ENCODE measurements at places on chromosomes 4 and X. TPM values are rescaled to one million over a fixed set of nuclear protein-coding genes. Genes with fewer than 3 reads are reported as not detected.

HOPX gene
- not detected for total RNA-seq

DNA sequence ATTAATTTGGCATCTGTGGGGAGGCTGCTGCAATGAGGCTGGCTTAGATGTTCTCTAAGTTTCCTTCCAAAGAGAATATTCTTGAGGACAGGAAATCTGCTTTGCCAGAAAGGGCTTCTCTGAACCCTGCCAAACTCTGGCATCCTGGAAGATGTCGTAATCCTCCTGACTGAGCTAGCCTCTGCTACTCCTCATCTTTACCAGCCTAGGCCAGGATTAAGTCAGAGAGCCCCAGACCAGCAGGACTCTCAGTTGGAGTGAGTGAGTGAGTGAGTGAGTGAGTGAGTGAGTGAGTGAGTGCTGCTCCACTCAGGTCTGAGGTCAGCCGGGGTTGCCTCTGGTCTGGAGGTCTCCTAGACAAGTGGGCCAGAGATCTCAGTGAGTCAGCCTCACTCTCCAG is 104.9 kb upstream of the SOD3 start:
- no peak for DNase-seq

- no peak for DNase-seq
Measured at GRCh38 chr4:24705016-24705753, 90.2 kb upstream of the SOD3 start.

DNA sequence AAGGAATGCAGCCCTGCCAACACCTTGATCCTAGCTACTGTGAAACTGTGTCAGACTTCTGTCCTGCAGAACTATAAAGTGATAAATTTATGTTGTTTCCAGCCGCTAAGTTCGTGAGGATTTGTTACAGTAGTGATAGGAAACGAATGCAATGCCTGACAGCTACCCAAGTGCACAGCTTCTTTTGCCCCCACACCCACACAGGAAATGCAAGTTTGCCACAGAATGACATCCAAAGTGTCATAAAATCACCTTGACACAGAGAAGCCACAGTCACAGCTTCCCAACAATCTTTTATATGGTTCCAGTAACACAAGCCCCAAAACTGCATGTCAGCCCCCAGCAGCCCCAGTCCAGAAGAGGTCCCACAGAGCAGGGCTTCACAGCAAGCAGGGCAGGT is 216.9 kb upstream of the S100G start:
- no peak for DNase-seq

DNA sequence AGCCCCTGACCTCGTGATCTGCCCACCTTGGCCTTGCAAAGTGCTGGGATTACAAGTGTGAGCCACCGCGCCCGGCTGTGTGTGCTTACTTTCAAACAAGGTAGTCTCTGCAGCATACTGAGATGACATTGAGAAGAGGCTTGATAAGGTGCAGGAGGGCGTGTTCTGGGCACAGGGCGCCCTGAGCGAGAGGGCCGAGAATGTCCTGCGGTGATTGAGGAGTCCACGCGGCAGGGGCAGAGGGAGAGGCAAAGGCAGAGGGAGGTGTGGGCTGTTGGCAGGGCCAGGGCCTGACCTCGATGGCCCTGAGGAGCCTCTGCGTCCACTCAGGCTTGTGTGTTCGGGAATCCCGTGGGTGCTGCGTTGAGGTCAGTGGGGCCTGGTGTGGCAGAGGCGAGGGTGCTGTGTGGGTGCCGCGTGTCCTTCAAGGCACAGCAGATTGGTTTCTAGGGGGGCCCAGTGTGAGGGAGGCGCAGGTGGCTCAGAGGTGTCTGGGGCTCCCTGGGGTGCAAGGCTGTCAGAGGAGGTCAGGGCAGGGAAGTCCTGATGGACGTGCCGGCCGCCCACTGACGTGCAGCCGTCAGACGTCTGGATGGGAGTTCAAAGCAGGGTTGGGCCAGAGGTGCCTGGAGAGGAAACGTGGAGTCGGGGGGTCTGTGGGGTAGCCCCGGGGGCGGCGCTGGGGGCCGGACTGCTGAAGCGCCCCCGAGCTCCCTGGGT is 12.1 kb downstream of the PCGF3 start:
- DNase-seq = no peak

OPHN1 gene
- total RNA-seq = 2.6 TPM

- no peak for DNase-seq
Measured at GRCh38 chr4:184655889-184656869, 6.6 kb downstream of the PRIMPOL start.

DNA sequence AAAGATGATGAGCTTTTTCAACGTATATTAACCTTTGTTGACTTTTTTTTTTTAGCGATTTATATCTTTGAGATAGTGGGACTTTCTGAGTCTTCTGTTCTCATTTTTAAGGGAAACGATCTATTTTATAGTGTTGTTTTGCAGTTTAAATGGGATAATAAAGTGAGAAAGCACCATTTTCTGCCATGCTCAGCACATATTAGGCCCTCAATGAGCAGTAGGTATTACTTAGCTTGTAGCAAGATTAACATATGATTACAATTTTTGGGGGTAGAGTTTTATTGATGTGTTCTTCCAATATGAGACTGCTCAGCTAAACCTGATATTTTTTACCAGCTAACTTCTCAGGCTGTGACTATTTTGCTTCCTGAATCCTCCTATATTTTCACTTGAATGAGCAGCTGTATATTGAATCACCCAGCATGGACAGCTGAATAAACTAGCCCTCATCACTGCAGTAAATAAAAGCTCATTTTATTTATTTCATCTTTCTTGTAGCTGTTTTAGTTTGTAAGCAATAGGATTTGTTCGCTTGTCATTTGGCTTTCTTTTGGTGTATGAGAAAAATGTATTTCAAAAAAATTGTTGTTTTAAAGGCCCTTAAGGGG is 43.7 kb downstream of the UGT8 start:
- DNase-seq = no peak

SASH3 gene
- not detected for total RNA-seq

- no peak for DNase-seq
Measured at GRCh38 chr4:57504797-57505530, 394.8 kb upstream of the IGFBP7 start.

DNA sequence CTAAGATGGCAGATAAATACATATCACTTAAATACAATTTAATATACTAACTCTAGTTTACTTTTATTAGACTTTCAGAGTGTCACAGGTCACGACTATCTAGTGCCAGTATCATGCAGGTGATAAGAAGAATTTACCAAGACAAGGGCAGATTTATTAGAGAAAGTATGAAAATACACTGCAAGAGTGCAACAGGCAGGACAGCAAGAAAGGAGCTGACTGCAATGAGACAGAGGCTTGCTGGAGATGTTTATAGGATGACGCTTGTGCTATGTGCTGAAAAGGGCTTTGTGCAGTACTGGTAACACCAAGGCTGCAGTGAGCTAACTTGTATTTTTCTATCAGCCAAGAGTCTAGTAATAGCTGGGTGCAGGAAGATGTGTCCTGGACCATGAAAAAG is 96.7 kb upstream of the QRFPR start:
- DNase-seq = no peak

- no peak for DNase-seq
Measured at GRCh38 chrX:32448320-32448719, 763.0 kb downstream of the DMD start.

DNA sequence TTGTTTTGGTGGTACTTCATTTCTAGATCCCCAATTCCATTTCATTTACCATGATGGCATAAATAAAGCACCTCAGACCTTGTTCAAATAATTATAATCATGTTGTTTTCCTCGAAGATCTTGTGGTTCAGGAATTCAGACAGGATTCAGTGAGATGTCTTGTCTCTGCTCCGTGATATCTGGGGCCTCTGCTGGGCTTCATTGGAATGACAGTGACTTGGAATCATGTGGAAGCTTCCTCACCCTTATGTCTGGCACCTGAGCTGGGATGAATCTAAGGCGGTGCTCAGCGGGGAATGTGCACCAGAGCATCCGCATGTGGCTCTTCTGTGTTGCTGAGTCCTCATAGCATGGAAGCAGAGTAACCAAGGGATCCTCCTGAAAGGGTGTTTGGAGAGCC is 132.2 kb downstream of the VEGFC start:
- DNase-seq = peak; percentile 26

DACH2 gene
- 2.7 TPM for total RNA-seq

GRCh38 chr4:184457535-184458249 is 16.7 kb downstream of the IRF2 start:
- no peak for DNase-seq

DNA sequence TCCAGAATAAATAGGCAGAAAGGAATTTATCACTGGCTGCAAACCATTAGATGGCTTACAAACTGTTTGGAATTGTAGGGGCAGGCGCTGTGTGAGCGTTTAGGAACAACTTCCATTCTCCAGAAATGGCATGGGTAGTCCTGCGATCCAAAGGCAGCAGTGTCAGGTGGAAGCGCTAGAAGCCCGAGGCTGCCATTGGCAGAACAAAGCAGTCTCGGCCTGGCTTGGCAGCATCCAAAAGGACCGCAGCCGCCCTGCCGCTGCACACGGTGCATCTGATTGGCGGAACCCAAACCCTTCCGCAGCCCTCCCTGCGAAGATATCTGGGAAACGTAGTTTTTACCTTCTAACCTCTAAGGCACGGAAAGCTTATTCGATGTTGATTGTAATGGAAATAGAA is 23.6 kb upstream of the YTHDC1 start:
- DNase-seq = peak; percentile 79

GRCh38 chr4:25578432-25578831 is 77.2 kb upstream of the SLC34A2 start:
- peak; percentile 52 for DNase-seq

CCNB3 gene
- 0.10 TPM for total RNA-seq

PROM1 gene
- 53.4 TPM for total RNA-seq

GRCh38 chr4:628821-629635 is 3.7 kb downstream of the PDE6B start:
- peak; percentile 52 for DNase-seq

- peak; percentile 96 for DNase-seq
Measured at GRCh38 chr4:152935631-152936445, at the start of gene FHDC1. TSS of gene FHDC1 (plus strand) at chr4:152936323. CDS start at chr4:152943058, 6,735 bp downstream.

GRCh38 chrX:113274345-113274744 is 433.7 kb upstream of the AMOT start:
- no peak for DNase-seq

DNA sequence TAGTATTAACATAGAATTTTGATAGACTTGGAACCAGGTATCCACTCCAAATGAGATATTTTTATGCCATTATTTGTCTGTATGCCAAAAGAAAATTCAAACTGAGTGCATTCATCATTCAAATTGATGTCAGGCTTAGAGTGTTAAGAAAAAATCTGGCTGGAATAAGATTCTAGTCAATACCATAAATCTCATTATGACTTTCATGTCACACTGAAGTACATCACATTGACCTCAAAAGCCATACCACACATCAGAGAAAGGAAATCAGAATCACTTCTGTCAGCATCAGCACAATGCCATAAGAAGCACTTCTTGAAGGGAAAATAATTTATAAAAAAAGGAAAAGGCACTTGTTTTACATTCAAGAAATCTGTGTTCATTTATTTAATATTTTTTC is 119.0 kb upstream of the BMP3 start:
- DNase-seq = no peak

GRCh38 chrX:67726018-67726417 is 182.2 kb downstream of the AR start:
- no peak for DNase-seq

DNA sequence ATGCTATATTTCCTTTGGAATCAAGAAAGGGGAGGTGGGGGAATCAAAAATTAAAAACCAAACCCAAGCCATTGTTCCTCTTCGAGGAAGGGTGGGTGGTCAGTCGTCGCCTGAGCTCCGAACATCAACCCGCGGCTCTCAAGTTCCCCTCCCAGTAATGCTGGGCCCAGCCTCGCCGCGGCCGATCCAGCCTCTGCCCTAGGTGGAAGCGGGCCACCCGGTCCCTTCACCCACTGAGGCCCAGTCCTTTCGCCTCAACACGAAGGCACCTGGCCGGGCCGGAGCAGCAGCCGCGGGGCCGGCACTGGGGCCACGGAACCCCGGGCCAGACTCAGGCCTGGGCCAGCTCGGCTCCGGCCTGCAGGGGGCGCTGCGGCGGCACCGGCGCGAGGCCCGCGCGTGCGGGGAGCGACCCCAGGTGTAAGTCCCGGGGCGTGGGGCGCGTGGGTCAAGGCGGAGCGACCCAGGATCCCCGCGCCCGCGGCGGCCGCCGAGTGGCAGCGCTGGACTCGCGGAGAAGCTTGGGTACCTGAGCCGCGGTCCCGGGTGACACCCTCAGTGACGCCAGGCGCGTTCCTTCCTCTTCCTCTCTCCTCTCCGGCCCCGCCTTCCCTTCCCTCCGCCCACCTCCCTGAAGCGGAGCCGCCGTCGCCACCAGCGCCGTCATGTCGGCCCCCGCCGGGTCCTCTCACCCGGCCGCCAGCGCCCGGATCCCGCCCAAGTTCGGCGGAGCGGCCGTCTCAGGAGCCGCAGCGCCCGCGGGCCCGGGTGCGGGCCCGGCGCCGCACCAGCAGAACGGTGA is at the start of gene SEC24B:
TSS of gene SEC24B (plus strand) at position 611 of the 802 bp plus-strand sequence. CDS start at position 666, 55 bp downstream.
- peak; percentile 91 for DNase-seq

DNA sequence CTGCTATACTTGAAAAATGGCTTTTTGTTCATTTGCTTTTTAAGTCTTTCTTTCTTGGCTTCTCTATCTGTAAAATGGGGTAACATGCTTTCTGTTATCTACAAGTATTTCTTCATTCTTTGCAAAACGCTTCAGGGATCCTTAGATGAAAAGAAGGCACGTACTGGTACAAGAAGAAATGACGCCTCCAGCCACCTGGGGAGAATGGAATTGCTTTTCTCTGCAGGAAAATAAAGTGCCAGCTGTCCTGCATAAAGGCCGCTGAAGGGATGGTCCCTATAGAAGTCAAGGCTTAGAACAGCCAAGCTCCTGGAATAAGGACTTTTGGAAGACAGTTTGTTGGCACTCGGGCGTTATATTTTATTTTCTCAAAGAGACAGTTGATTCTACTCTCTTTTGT is 210.8 kb upstream of the RASGEF1B start:
- DNase-seq = no peak

DNA sequence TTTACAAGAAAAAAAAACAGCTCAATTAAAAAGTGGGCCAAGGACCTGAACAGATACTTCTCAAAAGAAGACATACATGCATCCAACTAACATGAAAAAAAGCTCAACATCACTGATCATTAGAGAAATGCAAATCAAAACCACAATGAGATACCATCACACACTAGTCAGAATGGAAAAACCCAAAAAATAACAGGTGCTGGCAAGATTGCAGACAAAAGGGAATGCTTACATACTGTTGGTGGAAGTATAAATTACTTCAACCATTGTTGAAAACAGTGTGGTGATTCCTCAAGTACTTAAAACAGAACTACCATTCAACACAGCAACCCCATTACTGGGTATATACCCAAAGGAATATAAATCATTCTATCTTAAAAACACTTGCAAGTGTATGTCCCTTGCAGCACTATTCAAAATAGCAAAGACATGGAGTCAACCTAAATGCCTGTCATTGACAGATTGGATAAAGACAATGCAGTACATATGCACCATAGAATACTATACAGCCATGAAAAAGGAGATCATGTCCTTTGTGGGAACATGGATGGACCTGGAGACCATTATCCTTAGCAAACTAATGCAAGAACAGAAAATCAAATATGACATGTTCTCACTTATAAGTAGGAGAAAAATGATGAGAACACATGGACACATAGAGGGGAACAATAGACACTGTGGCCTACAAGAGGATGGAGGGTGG is 97.6 kb downstream of the RAB28 start:
- no peak for DNase-seq
